ENCODE measurements at places on chromosomes 1 and 21.

GRCh38 chr1:3504151-3504821 is 49.8 kb downstream of the ARHGEF16 start:
- no peak for DNase-seq

DNA sequence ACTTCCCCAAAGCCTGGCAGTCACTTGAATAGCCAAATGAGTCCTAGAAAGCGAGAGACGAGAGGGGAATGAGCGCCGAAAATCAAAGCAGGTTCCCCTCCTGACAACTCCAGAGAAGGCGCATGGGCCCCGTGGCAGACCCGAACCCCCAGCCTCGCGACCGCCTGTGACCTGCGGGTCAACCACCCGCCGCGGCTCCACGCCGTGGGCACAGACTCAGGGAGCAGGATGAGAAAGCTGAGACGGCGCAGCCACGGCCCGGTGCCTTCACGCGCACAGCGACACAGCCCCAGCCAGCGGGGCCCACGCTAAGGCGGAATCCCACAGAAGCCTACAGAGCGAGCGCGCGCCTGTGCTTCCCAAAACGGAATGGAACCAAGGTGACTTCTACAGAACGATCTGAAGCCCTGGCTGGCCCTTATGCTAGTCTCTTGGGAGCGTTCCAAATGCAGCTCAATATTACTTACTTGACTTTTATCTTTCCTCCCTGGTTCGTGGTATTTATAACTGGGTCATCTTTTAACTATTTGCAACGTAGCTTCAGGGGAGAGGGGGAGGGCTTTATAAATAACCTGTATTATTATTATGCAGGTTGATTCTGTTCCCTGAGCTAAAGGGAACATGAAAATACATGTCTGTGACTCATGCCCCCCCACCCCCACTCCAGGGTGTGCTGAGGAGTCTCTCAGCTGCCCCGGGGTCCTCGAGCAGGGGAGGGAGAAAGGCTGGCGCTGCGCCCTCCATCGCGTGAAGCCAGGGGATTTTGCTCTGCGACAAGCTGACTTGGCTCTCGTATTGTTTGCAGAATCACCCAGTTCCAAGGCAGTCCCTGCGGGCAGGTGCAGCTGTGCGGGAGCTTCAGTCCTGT is 1.7 kb downstream of the TSPEAR start:
- no peak for DNase-seq

DNA sequence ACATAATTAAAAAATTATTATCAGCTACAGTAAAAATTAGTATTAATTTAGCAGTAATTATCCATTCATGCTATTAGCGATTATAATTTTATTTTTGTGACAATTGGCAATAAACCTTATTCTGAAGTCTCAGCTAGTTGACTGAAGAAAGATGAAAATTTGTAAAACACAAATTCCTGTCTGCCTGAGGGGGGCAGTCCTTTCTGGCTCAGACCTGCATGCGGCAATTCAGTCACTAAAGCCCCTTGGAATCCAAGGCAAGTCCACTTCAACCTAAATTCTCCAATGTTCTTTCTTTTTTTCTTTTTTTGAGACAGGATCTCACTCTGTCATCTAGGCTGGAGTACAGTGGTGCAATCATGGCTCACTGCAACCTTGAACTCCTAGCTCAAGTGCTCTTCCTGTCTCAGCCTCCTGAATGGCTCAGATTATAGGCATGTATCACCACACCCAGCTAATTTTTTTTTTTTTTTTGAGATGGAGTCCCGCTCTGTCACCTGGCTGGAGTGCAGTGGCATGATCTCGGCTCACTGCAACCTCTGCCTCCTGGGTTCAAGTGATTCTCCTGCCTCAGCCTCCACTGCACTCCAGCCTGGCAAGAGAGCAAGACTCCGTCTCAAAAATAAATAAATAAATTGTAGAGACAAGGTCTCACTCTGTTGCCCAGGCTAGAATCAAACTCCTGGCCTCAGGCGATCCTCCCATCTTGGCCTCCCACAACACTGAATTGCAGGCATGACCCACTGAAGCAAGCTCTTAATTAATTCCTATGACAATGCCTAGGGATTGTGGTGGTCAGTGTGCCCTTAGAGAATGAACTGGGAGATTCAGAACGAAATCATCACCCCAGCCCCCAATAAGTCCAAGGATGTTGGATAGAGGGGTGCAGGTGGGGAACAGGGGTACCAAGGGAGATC is 24.2 kb upstream of the ITPKB start:
- no peak for DNase-seq

GRCh38 chr1:233244183-233244582 is 51.3 kb downstream of the PCNX2 start:
- DNase-seq: no peak

DNA sequence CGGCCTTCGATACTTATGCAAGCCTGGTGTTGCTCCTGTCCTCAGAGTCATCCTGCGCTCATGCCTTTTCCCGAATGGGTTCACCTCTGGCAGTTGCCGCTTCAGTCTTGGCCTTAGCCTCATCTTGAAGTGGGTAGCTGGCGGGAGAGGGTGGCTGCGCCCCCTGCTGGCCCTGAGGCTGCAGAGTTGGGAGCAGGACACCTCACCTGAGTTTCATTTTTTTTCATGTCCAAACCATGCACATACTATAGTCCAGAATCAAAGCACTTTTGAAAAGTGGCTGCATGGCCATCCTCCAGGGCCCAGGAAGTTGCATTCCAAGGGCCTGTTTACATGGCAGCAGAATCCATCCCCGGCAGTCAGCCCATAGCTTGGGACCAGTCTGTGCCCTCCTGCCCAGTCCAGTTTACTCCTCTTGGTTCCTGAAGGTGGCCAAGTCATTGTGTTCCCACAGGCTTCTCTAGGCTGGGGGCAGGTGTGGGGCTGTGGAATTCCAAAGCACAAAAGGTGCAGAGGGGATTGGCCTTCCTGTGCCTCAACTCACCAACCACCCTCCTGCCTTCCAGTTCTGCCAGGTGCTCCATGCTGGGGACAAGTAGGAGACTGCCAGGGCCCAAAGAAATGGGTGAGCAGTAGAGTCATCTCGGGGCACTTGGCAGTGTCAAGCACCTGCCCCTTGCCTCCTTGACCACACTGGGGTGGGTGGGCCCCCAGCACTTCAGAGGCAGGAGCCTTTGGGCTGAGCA is 44.0 kb downstream of the YARS1 start:
- peak; percentile 82 for DNase-seq

- no peak for DNase-seq
Measured at GRCh38 chr1:218350035-218350525, 4.9 kb downstream of the TGFB2 start.

DNA sequence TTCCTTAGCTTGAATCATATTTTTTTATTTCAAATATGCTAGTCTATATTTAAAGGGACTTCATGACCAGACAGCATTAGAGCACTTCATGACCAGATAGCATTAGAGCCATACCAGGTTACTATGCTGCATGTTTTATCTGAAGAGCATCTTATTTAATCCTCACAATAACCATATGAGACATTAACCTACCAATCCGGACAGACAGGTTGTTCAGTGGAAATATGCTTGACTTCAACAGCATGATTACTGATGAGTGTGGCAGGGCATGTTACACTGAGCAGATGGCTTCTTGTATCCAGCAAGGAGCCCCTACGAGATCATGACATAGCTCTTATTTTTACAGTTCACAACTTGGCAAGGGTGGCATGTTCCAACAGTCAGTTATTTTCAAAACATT is 85.0 kb upstream of the KCTD3 start:
- no peak for DNase-seq

DNA sequence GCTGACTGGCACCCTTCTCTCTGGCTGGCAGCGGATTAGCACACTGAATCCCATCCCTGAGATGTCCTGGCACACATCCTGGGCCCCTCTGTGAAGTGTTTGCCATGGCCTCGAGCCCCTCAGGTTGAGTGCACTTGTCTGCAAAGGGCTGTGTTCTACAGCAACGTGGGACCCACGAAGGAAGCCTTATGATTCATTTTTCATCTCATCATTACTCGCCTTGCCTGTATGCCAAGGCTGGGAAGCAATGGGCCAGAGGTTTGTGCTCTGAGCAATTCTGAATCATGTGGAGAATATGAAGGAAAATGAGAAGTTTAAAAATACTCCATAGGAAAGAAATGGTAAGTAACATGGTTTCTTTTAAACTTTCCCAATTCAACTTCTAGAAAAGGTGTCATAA is 124.8 kb upstream of the LMO4 start:
- no peak for DNase-seq

DNA sequence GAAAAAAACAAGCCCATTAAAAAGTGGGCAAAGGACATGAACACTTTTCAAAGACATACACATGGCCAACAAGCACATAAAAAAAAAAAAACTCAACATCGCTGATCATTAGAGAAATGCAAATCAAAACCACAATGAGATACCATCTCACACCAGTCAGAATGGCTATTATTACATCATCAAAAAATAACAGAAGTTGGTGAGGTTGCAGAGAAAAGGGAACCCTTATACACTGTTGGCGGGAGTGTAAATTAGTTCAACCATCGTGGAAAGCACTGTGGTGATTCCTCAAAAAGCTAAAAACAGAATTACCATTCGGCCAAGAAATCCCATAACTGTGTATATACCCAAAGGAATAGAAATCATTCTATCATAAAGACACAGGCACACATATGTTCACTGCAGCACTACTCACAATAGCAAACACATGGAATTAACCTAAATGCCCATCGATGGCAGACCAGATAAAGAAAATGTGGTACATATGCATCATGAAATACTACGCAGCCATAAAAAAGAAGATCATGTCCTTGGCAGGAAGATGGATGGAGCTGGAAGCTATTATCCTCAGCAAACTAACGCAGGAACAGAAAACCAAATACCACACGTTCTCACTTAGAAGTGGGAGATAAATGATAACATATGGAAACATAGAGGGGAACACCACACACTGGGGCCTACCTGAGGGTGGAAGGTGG is 70.1 kb downstream of the INTS7 start:
- DNase-seq: peak; percentile 7

DNA sequence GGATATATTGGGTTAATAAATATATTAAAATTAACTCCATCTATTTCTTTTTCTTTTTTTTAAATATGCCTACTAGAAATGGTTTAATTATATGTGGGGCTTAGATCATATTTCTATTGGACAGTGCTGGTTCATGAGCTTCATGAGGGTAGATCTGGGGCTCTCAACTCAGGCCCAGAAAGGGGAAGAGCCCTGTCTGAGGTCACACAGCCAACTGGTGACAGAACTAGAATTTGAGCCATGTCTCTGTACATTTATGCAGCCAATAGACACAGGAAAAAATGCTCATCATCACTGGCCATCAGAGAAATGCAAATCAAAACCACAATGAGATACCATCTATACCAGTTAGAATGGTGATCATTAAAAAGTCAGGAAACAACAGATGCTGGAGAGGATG is 5.1 kb upstream of the EPHB2 start:
- DNase-seq: no peak

GRCh38 chr1:243267471-243267880 is 11.6 kb downstream of the SDCCAG8 start:
- no peak for DNase-seq

- DNase-seq: no peak
Measured at GRCh38 chr1:162182090-162182489, 112.6 kb downstream of the NOS1AP start.

DNA sequence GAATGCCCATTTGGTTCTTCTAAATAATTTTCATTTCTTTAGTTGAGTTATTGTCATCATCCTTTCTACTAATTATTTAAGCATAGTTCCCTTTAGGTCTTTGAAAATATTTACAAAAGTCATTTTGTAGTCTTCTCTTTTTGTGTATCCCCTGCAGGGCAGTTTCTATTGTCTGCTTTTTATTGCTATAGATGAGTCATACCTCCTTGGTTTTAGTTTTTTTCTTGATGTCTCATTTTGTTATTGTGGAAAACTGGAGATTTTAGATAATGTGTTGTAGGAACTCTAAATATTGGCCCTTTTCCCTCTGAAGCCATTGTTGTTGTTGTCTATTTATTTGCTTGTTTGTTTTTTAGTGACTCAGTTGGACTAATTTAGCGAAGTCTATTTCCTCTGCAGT is 387.9 kb downstream of the NUF2 start:
- DNase-seq: no peak

DNA sequence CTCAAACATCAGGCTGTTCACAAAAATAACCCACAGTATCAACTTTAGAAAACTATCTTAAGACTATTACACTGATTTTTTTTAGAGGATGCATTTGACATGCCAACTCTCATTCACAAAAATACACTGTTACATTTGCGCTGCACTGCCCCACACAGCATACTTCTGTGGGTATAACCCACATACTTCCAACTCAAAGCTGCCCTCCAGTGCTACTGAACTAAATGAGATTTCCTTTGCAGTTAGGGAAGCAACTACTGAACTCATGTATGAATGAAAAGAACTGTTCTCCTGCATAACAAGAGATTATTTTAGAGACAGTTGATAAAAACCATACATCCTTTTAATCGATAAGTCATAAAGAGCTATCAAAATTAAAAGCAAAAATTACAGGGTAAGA is 25.8 kb upstream of the GADD45A start:
- no peak for DNase-seq

GRCh38 chr1:39387452-39387851 is 104.0 kb upstream of the BMP8A start:
- no peak for DNase-seq

DNA sequence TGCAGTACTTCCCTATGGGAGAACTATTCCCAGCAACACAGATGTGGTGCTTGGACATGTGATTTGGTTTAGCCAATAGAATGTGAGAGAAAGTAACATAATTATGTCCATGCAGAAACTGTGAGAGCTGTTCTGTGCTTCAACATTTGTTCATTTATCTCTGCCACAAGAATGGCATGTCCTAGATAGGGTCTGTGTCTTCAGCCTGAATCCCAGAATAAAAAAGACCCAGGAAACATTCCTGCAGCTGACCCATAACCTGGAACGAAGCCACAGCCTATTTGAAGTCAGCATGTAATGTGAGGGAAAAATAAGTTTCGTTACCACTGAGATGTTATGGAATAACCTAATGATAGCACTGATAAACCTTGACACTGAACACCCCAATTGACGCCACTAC is 552.0 kb upstream of the USP24 start:
- DNase-seq: no peak

- peak; percentile 59 for DNase-seq
Measured at GRCh38 chr1:156816561-156817328, at the start of gene SH2D2A. Gene SH2D2A (minus strand): TSS chr1:156816848. CDS start chr1:156816708, 140 bp downstream.

DNA sequence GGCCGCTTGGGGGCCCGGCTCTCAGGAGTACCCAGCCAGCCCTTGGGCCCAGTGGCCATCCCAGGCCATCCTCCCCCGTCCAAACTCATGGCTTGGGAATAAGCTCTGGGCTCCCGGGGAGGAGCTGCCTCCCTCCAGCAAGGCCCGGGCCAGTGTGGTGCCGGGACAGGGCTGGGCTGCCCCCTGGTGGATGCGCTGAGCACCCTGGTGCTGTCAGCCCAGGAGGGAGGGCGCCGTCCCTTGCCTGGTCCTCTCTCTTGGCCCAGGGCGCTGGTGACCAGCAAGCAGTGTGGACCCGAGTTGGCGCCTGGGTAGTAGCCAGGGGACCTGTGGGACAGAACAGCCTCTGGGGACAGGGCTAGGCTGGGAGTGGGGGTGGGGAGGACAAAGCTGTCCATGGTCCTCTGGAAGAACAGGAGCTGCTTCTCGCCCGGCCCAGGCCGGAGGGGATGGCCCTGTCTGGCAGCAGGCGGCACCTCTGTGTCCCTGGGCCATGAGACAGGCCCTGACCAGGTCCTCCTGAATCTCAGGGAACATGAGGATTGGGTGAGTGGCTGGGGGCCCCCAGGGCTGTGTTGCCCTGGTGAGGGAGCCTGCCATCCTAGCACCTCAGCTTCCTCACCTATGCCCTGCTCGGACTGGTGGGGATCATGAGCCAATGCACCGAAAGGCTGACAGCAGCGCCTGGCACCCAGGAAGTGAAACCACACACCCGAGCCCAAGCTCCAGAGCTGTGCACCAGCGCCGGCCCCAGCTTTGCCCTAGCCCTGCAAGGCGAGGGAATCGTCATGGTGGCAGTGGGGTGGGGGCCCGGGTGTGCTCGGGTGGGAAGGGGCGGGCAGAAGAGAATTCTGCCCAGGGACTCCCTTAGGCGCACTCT is 9.4 kb downstream of the MORN1 start:
- peak; percentile 61 for DNase-seq

All from hematopoietic multipotent progenitor cell treated with erythropoietin and hydrocortisone succinate and interleukin-3 and kit ligand, for 8 days (in vitro differentiated cells).